ENCODE measurements at places on chromosomes 3 and 15.

- DNase-seq = no peak
Measured at GRCh38 chr15:31197497-31198414, 96.2 kb upstream of the TRPM1 start.

DNA sequence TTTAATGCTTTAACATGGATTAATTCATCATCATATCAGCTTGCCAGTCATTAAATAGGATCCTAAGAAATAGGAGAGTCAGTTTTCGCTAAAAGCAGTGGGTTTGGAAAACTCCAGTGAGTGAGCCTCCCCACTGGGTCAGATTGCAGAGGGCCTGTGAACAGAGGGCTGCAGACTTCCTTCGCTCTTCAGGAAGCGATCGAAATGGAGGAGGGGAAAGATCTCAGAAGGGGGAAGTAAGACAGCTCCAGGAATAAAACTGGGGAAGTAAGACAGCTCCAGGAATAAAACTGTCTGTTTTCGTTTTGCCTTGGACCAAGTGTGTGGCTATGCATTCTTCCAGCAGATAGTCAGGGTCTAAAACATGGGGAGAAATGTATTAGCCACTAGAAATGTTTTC lies 124.8 kb upstream of the C15orf61 start:
- DNase-seq = no peak

GRCh38 chr3:30477149-30477921 lies 129.1 kb upstream of the TGFBR2 start:
- DNase-seq = no peak

GRCh38 chr15:99496302-99496629 lies 69.5 kb upstream of the MEF2A start:
- DNase-seq = no peak
